ENCODE measurements at places on chromosomes 12 and 14.

DNA sequence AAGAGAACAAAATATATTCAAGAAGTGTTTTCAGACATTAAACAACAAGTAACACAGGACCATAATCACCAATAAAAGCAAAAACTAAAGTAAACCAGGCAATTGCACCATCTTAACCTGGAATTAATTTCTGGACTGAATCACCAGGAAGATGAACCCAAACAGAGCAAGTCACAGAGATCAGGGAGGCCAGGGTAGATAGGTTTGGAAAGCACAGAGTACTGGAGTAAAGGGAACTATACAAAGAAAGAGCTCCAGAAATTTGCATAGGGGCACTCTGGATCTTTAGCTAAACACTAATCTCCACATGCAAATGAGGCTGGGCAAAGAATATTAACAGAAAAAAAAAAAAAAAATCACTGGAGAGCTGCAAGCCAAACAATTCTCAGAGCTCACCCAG lies 84.7 kb downstream of the NUAK1 start:
- no peak for DNase-seq

- DNase-seq: peak; percentile 84
These were observed 9.8 kb upstream of the RIMKLB start for GRCh38 chr12:8687846-8688601.

GRCh38 chr12:89472508-89472907 lies 52.1 kb downstream of the GALNT4 start:
- peak; percentile 76 for DNase-seq

GRCh38 chr12:5458229-5459050 lies 26.5 kb downstream of the NTF3 start:
- DNase-seq: no peak

DNA sequence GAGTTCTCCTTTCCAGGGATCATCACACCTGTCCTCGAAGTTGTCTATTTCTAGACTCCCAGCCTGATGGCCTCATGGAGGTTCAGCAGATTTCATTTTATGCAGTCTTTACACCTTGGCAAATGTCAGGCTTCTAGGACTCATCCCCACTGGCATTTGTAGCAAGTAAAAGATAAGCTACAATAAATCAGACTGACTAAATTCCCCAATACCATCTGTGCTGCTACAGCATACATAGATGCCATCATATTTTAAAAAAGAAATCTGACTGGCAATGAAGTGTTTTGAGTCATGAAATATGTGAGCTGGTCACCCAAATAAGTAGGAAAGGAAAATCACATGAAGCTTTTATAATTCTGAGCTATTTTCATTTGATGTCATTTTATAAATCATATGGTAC lies 55.3 kb downstream of the KCNC2 start:
- DNase-seq: no peak

DNA sequence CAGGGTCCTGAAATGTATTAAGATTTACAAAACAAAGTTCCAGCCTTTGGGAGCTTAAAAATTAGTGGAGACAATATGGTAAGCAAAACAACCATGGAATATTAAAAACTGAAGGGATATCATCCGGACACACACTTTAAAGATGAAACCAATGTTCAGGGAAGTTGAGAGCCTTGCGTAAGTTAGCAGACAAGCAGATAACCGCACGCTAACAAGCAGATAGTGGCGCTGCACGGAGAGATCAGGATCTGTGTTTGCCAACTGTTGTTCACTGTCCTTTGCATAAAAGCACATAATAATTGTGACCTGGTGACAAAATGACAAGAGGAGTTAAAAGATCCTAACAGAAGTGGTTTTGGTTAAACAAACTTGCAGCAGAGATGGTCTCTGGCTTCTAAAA lies 14.3 kb upstream of the TMEM229B start:
- DNase-seq: no peak

DNA sequence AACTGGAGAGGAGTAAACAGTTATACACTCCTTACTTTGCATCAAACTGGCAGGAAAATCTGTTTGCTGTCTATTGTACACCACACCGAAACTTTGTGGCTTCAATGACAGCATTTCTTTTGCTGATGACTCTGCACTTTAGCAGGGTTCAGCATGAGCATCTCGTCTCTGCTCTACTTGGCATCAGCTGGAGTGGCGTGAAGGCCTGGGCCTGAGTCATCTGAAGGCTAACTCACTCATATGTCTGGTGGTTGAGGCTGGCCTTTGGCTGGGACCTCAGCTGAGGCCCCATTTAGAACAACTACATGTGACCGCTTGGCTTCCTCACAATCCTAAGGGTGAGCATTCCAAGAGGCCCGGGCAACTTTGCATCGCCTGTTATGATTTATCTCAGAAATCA lies 28.7 kb upstream of the REP15 start:
- peak; percentile 97 for DNase-seq

DNA sequence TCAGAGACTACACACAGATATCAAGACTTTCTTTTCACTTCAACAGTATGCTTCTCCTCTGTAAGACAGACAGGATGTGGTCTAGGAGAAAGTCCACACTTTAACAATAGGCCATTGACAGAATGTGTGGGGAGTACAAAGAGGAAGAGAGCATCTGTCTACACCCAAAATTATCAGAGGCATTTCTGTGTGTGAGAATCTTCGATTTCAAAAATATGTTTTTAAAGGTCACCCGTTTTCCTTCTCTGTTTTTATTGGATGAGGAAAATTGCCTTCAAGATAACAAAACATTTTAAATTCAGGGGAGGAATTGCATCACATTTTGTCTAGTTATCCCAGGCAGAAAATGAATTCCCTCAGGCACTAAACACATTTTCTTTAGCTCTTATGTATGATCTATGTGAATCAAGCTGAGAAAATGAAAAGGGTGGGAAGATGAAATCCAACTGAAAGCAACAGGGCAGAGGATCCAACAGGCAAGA lies 16.4 kb downstream of the NAV3 start:
- peak; percentile 34 for DNase-seq

GRCh38 chr14:55410876-55411275 lies 754 bp downstream of the ATG14 start:
- DNase-seq: no peak

- DNase-seq: peak; percentile 83
These were observed 90.5 kb upstream of the FOXN3 start for GRCh38 chr14:89507521-89507920.

- DNase-seq: peak; percentile 99
These were observed 112.5 kb upstream of the MED13L start for GRCh38 chr12:116389990-116390389.

- DNase-seq: peak; percentile 48
These were observed at the start of gene C14orf132 for GRCh38 chr14:96038920-96039632. TSS of gene C14orf132 (plus strand) at chr14:96039362. CDS start at chr14:96039501, 139 bp downstream.

GRCh38 chr12:52097045-52097666 lies 17.7 kb downstream of the SMIM41 start:
- no peak for DNase-seq

DNA sequence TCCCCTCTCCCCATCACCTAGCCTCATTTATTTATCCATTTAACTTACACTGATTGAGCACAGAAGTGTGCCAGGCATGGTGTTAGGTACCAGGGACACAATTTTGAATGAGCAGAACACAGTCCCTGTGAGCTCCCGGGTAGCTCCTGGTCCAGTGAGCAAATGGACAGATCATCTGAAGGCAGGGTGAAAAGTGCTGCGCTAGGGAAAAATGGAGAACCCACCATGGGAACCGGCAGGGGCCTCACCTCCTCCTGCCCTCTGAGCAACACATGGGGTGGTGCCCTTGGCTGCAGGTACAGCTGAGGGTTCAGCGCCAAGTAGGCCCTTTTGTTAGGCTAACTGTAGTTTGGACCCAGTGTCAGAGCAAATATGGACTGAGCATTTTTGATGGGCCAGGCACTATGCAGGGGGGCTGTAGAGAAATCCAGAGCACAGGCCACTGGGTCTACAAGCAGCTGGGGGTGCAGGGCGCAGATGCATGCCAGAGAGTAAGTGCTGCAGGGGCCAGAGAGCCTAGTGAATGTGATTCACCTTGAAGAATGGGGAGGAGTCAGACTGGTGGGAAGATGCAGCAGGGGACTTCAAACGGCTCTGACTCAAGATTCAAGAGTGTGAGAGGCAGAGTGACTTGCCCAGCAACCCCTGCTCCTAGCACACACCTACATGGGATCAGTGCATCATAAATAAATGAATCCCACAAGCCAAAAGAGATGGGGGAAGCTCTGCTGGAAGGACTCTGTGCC lies 28.2 kb downstream of the LTBP2 start:
- peak; percentile 83 for DNase-seq

GRCh38 chr14:100131181-100131580 lies 28.3 kb downstream of the DEGS2 start:
- no peak for DNase-seq

DNA sequence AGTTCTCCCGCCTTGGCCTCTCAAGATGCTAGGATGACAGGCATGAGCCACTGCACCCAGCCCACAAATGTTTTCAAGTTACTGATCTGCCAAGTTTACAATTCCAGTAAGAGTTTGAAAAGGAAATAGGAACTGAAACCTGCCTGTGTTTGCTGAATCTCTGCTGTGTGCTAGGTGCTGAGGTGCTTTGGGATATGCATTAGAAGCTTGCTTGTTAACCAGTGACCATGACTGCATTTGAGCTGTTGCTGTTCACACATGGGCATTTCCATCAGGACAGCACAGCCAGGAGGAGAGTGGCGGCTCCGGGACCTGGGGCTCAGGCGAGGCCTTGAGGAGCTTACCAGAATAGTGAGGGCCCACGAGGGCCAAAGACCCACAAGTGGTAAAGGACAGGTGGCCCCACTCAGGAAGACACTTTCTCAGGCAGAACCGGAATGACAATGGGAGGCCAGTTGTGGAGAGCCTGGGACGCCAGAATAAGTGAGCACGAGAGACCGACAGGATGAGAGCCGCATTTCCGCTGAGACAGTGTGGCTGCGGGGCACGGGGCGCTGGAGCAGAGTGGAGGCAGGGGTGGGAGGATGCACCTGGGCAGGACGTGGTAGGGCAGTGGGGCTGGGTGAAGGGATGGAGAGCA lies 54.5 kb upstream of the MMP17 start:
- DNase-seq: no peak
